Panc1 (cell line): ENCODE measurements at places on chromosomes 6 and 20. TPM values are rescaled to one million over a fixed set of nuclear protein-coding genes. Genes with fewer than 3 reads are reported as not detected.

KHDC1L gene
- not detected for total RNA-seq

ANGPT4 gene
- not detected for total RNA-seq

C6orf15 gene
- total RNA-seq = not detected

DTNBP1 gene
- 29.3 TPM for total RNA-seq

JPH2 gene
- total RNA-seq = 0.49 TPM

CCN6 gene
- total RNA-seq = 3.0 TPM

FAXC gene
- total RNA-seq = 9.0 TPM

ULBP3 gene
- total RNA-seq = 2.4 TPM
